MCF 10A (cell line): ENCODE measurements at places on chromosomes 4 and X.

DNA sequence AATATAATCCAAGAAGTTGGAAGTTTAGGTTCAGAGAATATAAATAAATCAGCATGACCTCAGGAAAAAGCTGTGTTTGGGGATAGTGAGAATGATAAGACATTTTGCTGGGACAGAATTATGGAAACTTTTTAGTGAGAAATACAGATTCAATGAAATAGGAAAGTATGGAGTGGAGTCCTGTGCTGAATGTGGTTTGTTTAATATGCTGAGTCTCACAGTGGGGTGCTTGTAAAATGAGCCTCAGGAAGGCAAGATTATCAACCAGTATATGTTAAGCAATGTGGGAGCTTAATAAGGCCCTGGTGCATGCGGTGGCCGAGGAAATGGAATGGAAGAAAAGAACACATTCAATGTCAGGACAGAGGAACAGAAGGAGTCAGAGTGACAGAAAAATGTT lies 1554.7 kb upstream of the TENM3 start:
- no peak for DNase-seq

GRCh38 chrX:72054779-72055489 lies 76.8 kb downstream of the RTL5 start:
- DNase-seq = no peak

- no peak for DNase-seq
Observed at GRCh38 chr4:113750734-113751133, 10.8 kb downstream of the CAMK2D start.

DNA sequence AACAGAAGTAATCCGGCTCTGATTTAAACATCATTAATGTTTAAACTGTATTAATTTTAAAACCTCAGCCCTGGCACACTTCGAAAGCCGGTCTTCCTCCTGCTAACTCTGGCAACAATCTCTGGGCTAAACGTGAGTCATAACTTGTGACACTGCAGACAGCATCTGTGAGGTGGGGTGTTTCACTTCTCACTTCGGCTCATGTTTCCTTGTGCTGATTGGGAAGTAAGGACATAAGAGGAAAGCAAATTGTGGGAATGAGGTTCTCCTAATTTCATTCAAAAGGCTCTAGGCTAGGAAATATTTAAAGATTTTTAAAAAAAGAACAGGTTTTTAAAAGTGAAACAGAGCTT lies 139.9 kb upstream of the USP9X start:
- peak; percentile 84 for DNase-seq

DNA sequence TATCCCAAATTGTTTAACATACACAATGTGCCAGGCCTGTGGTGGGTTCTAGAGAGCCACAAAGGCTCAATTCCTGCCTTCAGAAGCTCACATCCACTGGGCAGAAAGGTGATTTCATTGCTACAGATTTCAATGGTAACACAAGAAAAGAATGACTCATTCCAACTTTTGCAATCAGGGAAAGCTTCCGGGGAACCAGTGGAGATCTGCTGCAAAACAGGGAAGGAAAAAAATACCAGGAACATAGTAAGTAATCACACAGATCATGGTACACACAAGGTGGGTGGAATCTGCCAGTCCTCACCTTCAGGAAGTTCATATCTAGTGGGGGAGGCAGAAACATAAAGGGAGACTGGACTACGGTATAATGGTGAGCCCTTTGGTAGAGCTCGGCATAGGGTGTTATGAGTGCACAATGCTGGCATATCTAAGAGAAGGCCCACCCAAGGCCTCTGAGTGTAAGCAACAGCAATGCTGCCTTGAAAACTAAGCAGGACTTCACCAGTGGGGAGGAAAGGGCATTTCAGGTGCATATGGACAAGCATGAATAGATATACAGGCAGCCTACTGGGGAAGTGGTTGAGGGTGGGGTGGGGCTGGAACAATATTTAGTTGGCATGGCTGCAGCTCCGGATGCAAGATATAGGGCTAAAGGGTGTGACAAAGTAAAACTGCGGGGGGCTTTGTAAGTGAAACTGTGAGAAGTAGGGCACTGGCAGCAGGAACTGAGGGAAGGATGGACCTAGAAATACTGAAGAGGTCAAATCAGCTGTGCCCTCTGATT lies 24.2 kb downstream of the GPRIN3 start:
- peak; percentile 85 for DNase-seq

DNA sequence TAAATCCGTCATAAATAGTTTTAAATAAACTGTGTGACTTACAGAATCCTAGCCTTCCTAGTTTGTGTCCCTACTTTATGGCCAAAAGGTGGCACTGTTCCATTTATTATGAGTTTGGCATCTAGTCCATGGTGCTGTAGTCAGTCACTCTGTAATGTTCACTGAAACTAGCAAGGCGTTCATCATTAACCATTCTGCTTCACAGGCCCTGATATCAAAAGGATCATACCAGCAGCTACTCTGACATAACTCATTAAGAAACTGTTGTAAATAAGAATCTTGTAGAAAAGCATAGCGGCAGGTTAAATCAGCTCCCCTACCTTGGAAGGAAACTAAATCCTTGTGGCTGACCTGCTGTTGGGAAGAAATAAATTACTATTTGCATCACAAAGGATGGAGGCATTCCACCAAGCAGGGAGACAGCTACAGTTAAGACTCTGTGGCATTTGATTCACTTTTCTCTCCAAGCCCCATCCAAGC lies 919.6 kb upstream of the DIAPH2 start:
- DNase-seq = peak; percentile 67

- DNase-seq = peak; percentile 6
Observed at GRCh38 chr4:127251423-127251822, 381.3 kb upstream of the INTU start.

DNA sequence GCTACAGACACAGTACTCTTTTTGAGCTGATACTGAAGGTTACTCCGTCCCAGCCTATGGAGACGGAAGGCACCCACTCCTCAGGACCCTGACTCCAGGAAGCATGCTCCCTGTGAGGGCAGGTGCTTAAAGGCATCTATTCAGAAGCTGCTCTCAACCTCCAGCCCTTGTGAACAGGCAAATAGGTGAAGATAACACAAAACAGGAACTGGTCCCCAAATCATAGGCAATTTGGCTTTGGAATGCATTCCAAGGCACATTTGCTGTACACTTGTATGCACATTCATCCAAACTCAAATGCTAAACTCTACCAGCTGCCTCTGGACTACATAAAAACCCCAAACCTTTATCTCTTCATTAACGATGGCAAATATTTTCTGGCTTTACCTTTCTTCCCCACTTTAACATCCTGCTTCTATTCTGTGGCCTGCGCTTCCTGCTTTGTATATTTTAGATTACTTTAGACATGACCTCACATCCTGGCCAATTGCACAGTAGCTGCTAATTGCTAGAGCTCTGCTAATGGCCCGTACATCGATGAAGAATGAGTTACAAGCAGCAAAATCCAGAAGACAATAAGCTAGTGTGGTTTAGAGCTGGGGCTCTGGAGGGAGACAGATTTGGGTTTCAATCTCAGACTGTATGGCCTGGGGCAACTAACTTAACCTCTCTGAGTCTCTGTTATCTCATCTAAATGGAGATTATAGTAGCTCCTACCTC lies 3.2 kb downstream of the SEL1L3 start:
- no peak for DNase-seq

DNA sequence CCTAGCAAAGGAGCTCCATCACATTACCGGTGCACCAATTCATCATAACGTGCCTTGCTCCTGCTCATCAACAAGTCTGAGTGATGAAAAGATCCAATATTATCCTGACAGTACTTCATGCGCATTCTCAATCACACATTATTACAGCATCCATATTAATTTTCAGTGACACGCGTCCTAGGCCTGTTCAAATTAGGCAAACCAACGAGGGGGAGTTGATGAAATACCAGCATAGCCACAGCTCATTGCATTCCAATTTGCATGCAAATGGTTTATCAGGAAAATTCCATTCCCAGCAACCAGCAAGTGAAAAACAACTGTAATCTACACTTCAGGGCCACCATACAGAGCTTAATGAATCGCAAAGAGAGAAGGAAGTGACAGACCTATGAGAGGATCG lies 236.9 kb downstream of the DCLK2 start:
- no peak for DNase-seq

- DNase-seq = no peak
Observed at GRCh38 chrX:129980540-129981199, 1.8 kb upstream of the BCORL1 start.

DNA sequence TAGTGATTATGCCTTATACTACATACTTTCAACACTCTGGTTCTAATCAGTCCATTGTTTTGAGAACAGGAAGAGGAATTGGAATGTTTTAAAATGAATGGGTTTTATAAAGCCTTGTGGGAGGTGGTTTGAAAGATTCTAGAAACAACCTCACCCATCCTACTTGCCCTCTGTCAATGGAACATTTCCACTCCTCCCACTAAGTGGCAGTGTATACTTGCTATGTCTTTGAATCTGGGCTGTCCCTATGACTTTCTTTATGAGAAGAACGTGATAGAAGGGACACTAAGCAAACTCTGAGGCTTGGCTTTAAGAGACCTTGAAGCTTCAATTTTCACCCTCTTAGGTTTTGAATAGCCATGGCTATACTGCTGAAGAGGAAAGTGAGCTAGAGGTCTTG lies 611.2 kb downstream of the PPP4R3C start:
- peak; percentile 48 for DNase-seq

- DNase-seq = peak; percentile 3
Observed at GRCh38 chr4:32073542-32073941, 1353.4 kb downstream of the PCDH7 start.

DNA sequence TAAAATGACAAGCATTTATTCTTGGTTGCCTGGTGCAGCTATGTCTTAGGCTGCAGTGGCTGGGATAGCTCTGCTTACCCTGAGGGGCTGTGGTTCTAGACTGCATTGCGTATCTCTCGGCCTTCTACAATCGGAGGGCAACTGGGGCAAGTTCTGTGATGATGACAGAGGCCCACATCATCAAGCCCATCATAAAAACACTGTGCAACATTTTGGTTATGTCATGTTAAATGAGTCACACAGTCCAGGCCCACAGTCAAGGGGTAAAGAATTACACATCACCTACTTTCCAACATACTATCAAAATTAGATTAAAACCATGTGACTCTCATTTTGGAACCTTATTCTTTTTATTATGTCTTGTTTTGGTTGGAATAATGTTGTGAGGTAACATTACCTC lies 120.2 kb upstream of the GUCY1A1 start:
- no peak for DNase-seq

GRCh38 chr4:29581457-29581856 lies 1138.7 kb upstream of the PCDH7 start:
- no peak for DNase-seq

- DNase-seq = no peak
Observed at GRCh38 chr4:145423017-145423708, 58.5 kb upstream of the SMAD1 start.

GRCh38 chr4:84455697-84456096 lies 43.4 kb downstream of the NKX6-1 start:
- no peak for DNase-seq

- DNase-seq = peak; percentile 27
Observed at GRCh38 chr4:24477919-24478318, 106.4 kb downstream of the DHX15 start.

DNA sequence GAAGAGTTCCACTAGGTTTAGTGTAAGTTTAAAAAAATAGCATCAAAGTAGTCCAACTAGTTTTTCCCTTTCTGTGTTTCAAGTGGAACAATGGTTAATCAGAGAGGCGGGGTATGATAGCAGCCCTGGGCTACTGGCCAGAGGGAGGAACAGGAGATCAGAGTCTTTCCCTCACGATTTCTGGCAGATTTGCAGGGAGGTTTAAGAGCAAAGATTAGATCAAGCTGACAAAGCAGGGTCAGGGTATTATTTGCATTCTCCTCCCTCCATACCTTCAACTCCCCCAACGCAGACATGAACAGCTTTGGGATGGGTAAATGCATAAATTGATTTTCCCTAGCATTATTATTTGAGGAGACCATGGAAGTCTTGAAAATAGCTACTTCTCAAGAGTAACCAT lies 277.6 kb upstream of the DIAPH2 start:
- peak; percentile 24 for DNase-seq

DNA sequence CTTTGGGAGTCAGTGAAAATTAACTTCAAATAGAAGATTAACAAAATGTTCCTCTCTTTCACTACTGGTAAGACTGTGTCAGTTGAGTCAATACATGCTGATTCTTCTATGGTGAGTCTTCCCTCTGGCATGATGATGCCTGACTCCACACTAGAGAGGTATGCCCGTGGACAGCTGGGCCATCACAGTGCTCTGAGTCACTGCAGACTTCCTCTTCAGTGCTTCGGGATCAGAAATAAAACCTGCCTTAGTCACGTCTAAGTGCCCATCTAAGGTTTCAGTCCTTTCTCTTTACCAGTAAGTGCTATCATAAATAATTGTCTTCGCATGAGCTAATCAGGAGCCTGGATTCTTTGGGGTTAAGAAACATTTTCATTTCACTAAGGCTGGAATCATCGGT lies 1.6 kb upstream of the ASB5 start:
- peak; percentile 93 for DNase-seq

DNA sequence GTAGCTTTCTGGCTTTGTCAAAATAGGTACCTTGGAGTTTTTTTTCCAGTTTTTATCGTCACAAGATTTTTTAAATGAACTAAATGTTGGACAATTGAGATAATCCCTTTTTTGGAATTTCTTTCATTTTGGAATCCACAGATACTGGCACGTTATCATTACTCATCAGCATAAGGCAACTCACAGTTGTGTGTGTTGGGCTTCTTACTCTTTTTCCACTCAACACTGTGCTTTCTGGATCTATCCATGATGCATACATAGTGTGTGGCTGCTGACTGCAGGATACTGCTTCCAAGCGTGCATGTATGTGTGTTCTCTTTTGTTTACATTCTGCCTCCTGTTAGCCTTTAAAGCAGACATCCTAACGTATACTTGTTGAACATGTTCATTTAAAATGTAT lies 113.5 kb upstream of the FAM9A start:
- no peak for DNase-seq

- peak; percentile 31 for DNase-seq
Observed at GRCh38 chrX:22314211-22314610, 41.5 kb downstream of the CBLL2 start.

- DNase-seq = no peak
Observed at GRCh38 chr4:81757691-81758090, 286.0 kb upstream of the RASGEF1B start.

GRCh38 chr4:101136373-101137370 lies 210.7 kb downstream of the PPP3CA start:
- DNase-seq = no peak

- no peak for DNase-seq
Observed at GRCh38 chr4:59960143-59960542, 1240.0 kb upstream of the ADGRL3 start.

GRCh38 chr4:1772853-1773538 lies 20.1 kb upstream of the FGFR3 start:
- DNase-seq = no peak

DNA sequence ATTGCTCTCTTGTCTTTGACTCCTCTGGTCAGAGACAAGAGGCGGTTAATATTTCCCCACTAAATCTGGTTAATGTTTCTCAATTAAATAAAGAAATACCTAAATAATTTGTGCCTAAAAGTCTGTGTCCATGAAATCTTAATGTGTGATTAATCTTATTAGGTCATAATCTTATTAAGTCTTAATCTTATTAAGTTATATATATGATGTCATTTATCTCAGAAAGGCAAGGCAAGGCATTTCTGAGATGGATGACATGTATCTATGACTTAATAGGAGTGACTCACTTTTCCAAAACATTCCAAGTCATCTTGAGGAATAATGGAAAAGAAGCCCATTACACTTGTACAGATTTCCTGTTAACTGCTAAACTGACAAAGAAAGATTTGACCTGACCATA lies 74.7 kb downstream of the TRAM1L1 start:
- no peak for DNase-seq
